ENCODE measurements at places on chromosomes 4 and X.

GRCh38 chr4:120694973-120695372, 227.6 kb downstream of the PRDM5 start:
- DNase-seq: no peak

DNA sequence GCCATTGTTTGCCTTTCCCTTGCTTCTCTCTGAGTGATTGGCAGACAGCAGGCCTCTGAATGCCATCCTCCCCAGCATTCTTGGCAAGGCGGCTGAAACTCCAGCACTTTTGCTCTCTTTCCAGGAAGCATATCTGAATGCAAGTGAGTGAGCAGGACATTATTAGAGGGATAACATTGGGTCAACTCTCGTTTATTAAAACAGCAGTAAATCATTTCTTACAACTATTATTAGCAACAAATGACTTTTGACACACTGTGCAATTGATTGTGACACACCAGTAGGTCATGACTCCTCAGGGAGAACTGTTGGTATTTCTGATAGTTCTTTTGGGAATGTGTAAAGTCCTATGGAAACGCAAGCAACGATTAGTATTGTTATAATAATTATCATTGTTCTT, 103.8 kb downstream of the EFNB1 start:
- DNase-seq: no peak

DNA sequence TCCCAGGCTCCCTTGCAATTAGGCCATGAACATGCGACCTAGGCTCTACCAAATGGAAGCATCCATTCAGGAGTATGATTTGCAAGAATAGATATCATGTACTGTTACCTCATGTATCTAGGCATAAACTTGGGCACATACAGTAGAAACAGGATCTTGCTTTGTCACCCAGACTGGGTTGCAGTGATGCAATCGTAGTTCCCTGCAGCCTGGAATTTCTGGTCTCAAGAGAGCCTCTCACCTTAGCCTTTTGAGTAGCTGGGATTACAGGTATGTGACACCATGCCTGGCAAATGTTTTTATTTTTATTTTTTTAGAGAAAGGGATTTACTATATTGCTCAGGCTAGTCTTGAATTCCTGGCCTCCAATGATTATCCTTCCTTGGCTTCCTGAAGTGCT, 994.2 kb downstream of the ADGRL3 start:
- no peak for DNase-seq

DNA sequence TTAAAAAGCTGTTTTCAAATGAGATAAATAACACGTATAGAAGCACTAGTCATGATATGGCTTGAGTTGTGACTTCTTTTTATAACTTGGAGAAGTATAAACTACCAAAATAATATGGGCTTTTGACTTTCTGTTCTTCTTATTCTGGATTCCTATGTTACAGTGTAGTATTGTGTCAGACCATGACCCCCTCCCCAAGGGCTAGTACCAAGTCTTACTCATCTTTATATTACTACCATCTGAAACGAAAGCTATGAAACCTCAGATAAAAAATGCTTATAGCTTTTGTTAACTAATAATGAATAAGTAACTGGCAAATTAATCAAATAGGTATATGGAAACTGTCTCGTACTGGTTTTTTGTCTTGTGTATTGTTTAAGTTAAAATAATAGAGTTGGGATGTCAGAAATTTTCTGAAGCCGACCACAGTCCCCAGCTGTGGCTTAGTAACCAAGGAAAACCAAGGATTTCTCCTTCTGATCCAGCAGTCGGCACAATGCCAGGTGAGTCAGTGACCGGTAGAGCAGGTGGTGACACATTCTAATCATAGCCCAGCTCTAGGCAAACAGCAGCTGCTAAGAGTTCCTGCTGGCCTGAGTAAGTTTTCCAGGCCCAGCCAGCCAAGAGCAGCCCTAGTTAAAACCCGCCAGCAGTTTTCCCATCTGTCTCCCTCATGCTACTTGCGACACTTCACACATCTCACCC, 163.3 kb upstream of the PRDX4 start:
- DNase-seq: no peak

DNA sequence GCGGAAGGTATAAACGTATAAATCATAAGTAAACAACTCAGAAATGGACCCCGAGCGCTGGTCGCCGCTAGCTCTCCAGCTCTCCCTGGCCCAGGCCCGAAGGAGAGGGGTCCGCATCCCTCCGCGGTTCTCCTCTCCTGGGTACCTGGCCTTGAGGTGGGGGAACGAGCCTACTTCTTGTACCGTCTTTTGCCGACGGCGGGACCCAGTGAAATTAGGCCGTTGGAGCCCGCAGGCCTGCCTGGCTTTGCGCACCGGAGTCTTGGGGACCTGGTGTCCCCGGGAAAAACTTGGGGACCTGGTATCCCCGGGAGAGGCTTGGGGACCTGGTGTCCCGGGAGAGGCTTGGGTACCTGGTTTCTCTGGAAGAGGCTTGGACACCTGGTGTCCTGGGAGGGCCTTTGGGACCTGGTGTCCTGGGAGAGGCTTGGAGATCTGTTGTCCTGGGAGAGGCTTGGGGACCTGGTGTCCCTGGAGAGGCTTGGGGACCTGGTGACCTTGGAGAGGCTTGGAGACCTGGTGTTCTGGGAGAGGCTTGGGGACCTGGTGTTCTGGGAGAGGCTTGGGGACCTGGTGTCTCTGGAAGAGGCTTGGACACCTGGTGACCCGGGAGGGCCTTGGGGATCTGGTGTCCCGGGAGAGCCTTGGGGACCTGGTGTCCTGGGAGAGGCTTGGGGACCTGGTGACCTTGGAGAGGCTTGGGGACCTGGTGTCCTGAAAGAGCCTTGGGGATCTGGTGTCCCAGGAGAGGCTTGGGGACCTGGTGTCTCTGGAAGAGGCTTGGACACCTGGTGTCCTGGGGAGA, 12.0 kb downstream of the SHOX start:
- DNase-seq: no peak

DNA sequence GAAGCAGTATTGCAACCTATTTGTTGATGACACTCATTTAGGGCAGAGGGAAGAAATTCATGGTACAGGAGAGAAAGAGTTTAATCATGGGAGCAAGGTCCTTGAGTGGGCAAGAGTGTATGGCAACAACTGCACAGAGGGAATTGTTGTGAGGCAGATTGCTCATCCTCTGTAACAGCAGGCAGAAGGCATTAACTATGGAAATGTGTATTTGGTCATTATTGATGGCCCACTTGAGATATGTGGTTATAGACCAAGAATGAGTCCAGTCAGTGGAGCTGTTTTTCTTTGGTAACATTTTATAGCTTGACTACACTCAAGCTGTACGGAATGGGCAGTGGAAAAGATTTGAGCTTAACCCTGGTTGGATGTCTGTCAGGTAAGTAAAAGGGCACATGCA, 15.9 kb downstream of the PLRG1 start:
- no peak for DNase-seq

DNA sequence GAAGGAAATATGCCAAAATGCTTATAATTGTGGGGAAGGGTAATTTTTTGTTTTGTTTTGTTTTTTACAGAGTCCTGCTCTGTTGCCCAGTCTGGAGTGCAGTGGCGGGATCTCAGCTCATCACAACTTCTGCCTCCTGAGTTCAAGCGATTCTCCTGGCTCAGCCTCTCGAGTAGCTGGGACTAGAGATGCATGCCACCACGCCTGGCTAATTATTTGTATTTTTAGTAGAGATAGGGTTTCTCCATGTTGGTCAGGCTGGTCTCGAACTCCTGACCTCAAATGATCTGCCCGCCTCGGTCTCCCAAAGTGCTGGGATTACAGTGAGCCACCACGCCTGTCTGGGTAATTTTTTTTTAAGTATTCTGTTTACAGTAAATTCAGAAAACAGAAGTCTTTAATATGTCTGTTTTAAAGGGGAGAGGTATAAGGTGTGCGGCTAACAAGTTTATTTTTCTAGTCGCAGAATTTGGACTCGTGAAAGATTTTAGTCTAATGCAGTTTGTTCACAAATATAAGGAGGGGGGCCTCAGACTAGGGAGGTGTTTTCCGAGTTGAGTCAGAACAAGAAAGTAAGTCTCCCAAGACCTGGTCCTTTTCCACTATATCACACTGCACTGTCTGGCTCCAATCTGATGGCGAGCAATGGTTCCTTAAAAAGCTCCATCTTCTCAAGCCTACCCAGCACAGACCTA, 1.5 kb downstream of the ACSL1 start:
- no peak for DNase-seq

- DNase-seq: no peak
These were observed 524.2 kb downstream of the FAT4 start for GRCh38 chr4:125838924-125839323.

DNA sequence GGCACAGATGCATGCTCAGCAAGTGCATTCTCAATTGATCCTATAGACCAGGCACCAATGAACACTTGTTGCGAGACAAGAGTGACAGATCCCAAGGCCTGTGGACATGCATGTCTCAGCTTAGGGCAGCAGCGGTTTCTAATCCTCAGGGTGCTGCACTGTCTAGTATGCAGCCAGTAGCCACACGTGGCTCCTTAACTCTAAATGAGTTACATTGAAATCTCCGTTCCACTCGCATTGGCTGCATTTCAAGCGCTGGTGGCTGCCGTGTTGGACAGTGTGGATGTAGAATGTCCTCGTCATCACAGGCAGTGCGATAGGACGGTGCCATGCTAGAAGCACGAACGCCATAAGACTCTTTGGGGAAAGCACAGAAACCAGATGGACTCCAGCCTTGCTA, 24.0 kb upstream of the AFAP1 start:
- DNase-seq: no peak

- no peak for DNase-seq
These were observed 20.5 kb upstream of the ZNF81 start for GRCh38 chrX:47815901-47816845.

GRCh38 chrX:125954236-125954635, 211.9 kb downstream of the DCAF12L2 start:
- no peak for DNase-seq

DNA sequence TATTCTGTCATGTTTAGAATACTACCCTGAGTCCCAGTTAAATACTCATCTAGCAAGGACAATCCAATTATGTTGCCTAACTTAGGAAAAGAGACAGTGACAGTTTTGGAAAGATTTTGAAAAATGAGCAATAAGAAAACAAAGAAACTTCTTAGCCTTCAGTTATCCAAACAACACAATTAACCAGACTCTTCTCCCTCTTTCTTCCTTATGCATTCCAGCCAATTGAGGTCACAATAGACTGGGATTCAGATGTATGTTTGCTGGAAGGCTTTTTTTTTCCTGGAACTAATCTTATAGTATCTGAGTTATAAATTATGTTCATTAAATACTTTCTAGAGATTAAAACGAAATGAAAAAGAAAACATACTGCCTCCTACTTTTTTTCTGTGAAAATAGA, 109.6 kb downstream of the GUCY2F start:
- no peak for DNase-seq

DNA sequence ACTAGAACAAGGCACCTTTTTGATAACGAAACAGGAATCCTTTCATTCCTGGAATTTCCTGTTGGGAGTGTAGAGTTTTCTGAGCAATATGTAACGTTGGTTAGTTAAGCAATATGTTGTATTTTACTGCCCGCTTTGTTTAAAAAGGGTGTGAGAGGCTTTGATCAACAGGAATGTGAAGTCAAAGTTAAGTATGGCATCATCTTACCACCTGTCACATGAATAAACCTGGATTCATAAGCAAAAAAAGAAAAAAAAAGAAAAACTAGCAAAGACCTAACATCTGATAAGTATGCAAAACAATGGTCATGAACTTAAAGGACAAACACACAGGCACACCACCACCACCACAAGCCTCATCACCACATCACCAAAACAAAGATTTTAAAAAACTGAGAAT, 7.1 kb upstream of the CXCL5 start:
- no peak for DNase-seq

DNA sequence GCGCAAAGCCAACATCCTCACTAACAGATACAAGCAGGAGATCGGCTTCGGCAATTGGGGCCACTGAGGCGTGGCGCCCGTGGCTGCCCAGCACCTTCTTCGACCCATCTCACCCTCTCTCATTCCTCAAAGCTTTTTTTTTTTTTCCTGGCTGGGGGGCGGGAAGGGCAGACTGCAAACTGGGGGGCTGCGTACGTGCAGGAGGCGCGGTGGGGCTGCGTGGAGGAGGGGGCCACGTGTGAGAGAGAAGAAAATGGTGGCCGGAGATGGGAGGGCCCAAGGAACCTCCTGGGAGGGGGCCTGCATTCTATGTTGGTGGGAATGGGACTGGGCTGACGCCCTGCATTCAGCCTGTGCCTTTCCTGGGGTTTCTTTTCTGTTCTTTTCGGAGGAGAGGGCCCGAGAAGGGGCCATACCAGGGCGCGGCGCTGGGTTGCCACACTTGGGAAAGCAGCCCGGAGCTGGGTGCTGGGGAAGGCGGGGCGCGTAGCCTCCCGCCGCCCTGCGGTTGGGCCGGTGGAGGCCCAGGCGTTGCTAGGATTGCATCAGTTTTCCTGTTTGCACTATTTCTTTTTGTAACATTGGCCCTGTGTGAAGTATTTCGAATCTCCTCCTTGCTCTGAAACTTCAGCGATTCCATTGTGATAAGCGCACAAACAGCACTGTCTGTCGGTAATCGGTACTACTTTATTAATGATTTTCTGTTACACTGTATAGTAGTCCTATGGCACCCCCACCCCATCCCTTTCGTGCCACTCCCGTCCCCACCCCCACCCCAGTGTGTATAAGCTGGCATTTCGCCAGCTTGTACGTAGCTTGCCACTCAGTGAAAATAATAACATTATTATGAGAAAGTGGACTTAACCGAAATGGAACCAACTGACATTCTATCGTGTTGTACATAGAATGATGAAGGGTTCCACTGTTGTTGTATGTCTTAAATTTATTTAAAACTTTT, 4.5 kb downstream of the MID1IP1 start:
- DNase-seq: no peak

DNA sequence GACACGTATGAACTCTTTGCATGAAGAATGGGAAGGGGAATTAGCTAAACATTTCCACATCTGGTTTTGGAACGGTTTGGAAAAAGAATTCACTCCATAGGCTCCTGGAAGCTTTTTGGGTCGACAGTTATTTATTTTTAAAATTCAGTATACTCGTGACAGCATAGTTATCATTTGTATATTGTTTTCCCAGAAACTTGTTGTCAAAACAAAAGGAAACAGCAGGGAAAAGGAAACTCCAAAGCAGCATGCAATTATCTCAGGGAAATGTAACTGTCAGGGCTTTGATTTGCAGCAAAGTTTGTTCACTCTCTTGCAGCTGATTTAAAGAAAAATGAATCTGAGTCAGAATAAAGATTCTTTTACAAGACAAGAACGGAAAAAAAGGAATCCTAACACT, 86.5 kb downstream of the PLAC1 start:
- DNase-seq: no peak

GRCh38 chrX:29431895-29432294, 783.5 kb upstream of the MAGEB2 start:
- no peak for DNase-seq

Measured in stimulated activated CD8-positive, alpha-beta memory T cell treated with anti-CD3 and anti-CD28 coated beads, Interleukin-4, amount 100 ng/mL, for 1 hour (primary cell).